ENCODE measurements at places on chromosomes 6 and 20.

- no peak for DNase-seq
Measured at GRCh38 chr20:1827974-1828785, 67.0 kb upstream of the SIRPA start.

- no peak for DNase-seq
Measured at GRCh38 chr20:59820204-59821041, 113.0 kb downstream of the SYCP2 start.

DNA sequence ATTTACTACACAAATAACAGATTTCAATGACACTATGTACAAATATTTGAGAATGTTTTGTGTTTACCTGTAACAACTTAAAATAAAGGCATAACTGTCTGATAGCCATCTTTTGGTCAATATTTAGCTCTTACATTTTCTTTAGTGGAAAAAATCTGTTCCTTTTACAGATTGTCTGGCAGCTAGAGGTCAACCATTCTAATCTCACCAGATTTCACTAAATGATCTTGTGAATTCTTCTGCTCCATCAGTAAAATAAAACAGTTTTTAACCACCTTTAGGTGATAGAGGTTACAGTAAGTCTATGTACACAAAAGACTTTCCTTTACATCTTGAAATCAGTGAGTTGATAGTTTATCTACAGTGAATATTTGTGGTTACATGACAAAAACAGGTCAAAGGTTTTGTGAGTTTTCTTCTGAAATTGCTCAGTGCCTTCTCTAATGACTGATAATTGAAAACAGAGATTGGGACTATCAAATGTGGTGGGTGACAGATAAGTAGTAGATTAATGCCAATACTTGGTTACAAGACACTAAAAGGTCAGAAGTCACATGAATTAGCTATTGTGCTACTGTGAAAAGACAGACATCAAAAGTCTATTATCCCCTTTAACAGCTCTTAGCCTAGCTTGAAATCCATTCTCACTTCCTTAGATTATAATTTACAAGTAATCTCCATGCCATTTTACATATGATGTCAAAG is 47.4 kb downstream of the BMP5 start:
- no peak for DNase-seq

- no peak for DNase-seq
Measured at GRCh38 chr20:8353512-8353911, 221.4 kb downstream of the PLCB1 start.

DNA sequence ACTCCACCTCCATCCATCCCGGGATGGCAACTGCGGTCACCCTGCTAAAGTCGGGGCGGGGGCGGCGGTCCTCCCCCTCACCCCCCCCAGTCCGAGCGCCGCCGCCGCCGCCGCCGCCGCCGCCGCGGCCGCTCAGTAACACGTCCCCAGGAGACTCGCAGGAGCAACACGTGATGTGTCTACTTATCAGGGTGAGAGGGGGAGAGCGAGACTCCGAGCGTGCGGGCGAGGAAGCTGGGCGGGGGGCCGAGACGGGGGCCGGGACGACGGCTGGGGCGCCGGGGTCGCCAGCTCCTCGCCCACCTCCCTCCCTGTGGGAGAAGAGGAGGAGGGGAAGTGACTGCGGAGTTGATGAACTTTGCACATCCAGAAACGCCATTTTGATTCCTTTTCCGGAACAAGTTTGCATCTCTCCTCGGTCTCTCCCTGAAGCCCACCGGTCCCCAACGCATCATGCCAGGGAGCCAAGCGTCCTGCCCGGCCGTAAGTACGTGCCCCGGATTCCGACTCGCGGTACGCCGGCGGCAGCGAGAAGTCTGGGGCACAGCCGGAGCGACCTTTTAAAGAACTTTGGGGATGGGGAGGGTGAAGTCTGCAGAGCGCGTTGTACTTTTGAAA is at the start of gene RREB1:
Gene RREB1 (plus strand): TSS at position 384 of the 618 bp plus-strand sequence. CDS start 73,951 bp downstream, outside the sequence.
- peak; percentile 57 for DNase-seq

GRCh38 chr6:42619963-42620362 is 56.1 kb downstream of the UBR2 start:
- no peak for DNase-seq

- no peak for DNase-seq
Measured at GRCh38 chr6:160285541-160286105, 27.0 kb upstream of the SLC22A2 start.

DNA sequence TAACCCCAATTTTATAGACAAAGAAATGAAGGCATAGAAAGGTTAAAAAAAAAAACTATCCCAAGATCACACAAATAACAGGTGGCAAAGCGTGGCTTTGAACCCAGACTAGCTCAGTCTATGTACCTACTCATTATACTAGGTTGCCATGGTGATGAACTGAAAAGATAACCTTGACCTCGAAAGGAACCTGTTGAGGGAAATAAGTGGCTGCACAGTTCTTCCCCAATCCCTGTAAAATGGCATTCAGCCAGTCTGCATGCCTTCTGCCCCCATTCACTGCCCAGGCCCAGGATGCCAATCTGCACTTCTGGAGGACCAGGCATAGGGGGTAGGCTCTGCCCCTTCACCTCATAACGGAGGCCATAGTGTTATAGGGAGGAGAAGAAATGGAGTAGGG is 295.2 kb downstream of the PTPRT start:
- DNase-seq = no peak

- no peak for DNase-seq
Measured at GRCh38 chr6:136446579-136447187, 103.5 kb downstream of the MAP7 start.

- DNase-seq = no peak
Measured at GRCh38 chr6:117591405-117591804, 10.9 kb downstream of the GOPC start.

- no peak for DNase-seq
Measured at GRCh38 chr6:22253955-22254655, 42.7 kb downstream of the PRL start.

DNA sequence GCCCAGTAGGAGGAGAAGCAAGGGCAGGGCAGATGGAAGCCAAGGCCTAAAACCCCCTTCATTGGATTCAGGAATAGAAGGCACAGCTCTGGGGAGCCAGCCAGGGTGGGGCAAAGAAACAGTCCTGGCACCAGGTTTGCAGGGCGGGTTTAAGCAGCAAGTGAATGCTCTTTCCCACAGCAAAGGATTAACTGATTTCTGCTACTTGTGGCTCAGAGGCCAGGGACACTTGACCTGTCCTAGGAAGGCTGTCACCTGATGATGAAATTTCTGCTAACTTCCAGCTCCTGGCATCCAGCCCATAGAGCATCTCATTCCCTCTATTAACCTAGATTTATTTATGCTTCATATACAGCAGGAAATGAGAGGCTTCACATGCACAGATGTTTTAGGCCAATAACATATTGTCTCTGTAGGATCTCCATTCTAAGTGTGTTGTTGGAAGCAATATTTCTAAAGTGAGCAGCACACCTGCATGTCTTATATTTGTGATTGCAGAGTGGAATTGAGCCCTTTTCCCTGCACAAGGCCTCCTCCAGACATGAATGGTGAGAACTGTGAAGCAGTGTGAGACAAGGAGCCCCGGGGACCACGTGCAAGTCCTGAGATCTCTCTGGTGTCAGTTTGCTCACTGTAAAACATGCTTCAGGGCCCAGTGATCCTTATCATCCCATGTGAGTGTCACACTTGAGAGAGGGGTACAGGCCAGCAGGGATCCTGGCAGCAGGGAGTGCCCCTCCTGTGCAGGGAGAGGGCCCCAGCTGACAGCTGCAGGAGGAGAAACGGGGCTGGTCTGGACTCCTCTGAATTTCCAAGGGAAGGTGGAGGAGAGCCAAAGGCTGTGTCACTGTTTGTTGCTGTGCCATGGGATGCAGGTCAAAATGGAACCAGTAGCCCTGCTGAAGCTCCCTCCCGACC is 41.1 kb upstream of the CST5 start:
- DNase-seq = no peak

DNA sequence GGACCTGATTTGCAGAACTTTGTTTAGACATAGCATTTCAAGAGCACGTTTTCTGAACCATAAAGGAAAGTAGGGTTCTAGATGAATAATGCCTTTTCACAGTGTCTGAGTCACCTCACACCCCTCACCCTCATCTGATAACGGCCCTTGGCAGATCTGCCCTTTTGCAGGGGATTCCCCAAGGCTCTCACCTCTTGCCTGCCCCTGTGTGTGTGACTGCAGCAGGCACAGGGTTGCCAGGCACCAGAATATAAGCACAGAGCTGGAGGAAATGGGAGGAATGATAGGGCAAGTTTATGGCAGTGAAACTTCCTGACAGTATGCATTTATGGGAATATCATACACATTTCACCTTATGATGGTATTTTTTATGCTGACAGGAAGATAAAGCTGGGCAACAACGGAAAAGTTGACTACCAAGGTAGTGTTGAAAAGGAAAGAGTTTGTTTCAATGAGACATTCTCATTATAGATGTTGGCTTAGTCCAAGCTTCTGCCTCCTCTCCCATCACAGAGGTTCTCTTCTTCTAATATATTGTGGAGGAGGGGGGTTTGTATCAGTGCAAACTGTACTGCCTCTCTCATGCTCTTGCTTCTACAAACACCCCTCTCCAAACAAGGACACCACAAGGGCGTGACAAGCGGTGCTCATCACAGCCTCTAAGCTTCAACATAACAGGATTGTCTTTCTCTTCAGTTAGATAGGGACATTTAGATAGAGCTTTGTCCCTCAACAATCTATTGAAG is 101.5 kb upstream of the BACH2 start:
- DNase-seq = no peak

GRCh38 chr6:39707962-39708683 is 17.1 kb downstream of the KIF6 start:
- DNase-seq = no peak

- DNase-seq = no peak
Measured at GRCh38 chr6:20801595-20801994, 267.3 kb downstream of the CDKAL1 start.

GRCh38 chr6:39490108-39490507 is 167.6 kb upstream of the KCNK16 start:
- DNase-seq = no peak

- DNase-seq = no peak
Measured at GRCh38 chr6:136149311-136149710, 100.8 kb downstream of the MTFR2 start.

GRCh38 chr6:20830576-20830975 is 296.3 kb downstream of the CDKAL1 start:
- DNase-seq = no peak

DNA sequence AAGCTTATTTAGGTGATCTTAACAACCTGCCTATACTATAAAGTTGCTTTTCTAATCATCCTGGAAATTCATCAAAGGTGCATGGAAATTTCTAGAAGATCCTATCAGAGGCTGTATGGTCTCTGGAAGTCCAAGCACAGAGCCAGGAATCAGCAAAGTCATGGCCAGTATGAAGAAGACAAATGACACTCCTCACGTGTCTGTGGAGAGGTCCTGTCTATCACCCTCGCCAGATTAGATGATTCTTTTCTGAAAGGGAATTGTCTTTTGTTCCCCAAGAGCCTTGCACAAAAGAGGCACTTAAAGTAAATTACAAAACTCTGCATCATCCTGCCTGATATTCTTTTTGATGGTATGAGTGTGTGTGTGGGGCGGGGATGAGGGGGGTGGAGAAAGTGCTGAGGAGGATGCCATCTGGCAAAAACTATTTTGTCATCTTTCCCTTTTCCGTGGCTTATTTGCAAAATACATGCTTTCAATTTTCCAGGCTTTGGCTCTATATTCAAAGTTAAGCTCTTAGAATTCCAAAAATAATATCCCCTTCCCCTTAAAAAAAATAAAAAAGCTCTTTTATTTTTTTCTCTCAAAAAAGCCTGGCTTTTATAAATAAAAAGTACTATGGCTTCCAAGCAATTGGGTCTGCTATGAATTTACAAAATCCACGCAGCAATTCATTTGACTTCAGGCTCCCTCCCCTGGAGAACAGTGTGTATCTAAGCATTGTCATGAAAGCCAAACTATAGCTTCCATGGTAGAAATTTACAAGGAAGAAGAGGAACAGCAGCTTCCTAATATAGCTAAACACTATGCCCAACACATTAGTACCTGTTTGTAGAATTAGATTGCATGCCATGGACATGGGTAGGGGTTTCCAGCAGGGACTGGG is 185.2 kb upstream of the ARG1 start:
- no peak for DNase-seq

DNA sequence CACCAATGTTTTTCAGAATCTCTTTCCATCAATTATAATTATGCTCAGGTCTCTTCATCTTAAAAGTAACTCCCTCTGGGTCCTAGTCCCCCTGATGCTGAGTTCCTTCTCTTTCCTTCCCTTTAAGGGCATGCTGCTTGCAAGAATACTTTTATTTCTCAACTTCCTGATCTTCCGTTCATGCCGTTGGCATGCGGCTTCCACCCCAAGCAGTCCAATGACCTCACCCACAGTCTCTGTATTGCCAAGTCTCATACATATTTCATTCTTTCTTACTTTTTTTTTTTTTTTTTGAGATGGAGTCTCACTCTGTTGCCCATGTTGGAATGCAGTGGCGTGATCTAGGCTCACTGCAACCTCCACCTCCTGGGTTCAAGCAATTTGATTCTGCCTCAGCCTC is 83.5 kb downstream of the NDUFAF5 start:
- DNase-seq = no peak

DNA sequence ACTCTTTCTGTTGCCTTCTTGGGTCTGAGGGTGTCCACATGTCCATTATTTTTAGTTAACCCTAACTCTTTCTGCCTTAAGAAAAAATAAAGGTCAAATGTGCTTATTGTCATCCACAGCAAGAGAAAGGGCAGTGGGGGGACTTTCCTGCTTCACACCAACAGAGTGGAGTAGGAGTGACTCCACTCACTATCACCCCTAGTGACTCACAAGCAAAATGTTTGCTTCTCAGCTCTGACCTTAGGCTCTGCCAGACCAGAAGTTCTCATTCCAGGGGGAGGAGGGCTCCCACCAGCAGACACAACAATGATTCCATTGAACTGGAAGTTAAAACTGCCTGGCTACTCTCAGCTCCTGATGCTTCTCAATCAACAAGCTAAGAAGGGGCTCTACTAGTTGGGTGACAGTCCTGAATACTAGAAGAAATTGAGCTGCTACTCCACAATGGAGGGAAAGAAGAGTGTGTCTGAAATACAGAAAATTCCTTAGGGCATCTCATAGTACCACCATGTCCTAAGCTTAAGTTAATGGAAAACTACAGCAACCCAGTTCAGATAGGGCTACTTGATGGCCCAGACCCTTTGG is 83.9 kb upstream of the AFDN start:
- no peak for DNase-seq

DNA sequence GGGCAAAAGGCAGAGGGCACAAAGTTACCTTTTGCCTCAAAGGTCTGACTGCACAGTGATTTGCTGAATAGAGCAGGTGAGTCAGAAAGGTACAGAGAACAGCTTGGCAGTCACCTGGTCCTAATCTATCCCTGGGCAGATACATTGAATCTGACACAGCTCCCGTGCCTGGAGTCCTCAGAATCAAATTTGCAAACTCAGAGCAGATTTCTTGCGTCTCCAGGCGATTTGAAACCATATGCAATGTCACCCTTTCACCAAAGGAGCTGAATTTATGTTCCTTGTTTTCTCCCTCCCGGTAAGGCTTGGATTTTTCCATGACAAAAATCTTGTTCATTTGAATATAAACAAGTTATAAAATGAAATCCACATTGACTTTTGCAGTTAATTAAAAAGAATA is 81.6 kb upstream of the SNAP25 start:
- no peak for DNase-seq

- DNase-seq = no peak
Measured at GRCh38 chr6:17352302-17352701, 41.1 kb upstream of the CAP2 start.

Data from left renal cortex interstitium (tissue), 4 donors.